Renal cortical epithelial cell (primary cell): ENCODE measurements at places on chromosomes 7 and 10. TPM values are rescaled to one million over a fixed set of nuclear protein-coding genes. Genes with fewer than 3 reads are reported as not detected.

The OR2AE1 gene
- total RNA-seq, result 0.15 TPM in 1 of 2 replicates, not detected in the other

DNA sequence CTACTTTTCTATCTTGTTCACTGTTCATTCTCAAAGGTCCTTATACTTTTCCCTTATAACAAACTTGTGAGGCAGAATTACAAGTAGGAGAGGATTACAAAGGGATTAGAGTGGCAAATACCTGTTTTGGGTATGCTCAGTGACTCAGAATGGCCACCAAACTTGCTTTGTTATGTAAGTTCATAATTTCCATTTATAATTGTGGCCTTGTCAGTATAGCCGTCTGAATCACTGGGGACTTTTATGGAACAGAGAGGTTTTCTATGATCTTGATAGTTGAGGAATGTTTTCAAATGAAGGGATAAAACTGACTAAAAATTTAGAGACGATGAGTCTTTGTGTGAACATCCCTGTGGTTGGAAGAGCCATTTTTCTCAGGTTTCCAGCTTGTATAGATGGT is 116.2 kb downstream of the SND1 start:
- no peak for DNase-seq

The CCL24 gene
- total RNA-seq, result not detected in 2 replicates

The JCAD gene
- total RNA-seq, result 3.3 and 8.2 TPM in 2 replicates

DNA sequence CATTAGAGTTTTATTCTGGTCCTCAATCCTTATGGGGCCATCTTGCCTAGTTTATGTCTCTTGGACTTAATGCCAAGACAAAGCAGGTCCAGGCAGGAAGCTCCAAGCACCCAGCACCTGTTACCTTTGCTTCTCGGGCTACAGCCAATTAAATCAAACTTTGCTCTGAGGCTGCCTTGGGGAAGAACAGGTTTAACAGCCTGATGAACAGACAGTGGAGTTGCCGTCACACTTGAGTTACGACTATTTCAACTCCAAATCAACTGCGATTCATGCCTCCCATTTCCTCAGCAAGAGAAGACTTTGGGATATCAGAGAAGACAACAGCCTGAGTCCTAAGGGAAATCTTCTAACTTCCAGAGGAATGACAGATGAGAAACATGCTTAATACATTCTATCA is 62.2 kb downstream of the XPNPEP1 start:
- DNase-seq, result peak; percentile 5

- DNase-seq, result no peak
These were observed 26.8 kb upstream of the SMURF1 start for GRCh38 chr7:99170730-99171074.
